ENCODE measurements at places on chromosomes 2 and 18. TPM values are rescaled to one million over a fixed set of nuclear protein-coding genes. Genes with fewer than 3 reads are reported as not detected.

KIF5C gene
- total RNA-seq = under 0.01 TPM

DOCK10 gene
- 25.4 TPM for total RNA-seq

IL1RN gene
- total RNA-seq = not detected

ERMN gene
- total RNA-seq = not detected

CDH19 gene
- not detected for total RNA-seq
